Astrocyte of the spinal cord (primary cell): ENCODE measurements at places on chromosomes 1 and 21.

- no peak for DNase-seq
Observed at GRCh38 chr1:230230948-230231773, 164.1 kb downstream of the GALNT2 start.

- no peak for DNase-seq
Observed at GRCh38 chr1:200972985-200973742, 50.4 kb downstream of the KIF21B start.

GRCh38 chr1:182739545-182739944 is 50.0 kb upstream of the NPL start:
- DNase-seq = no peak

- no peak for DNase-seq
Observed at GRCh38 chr1:6241107-6241886, 2.7 kb upstream of the HES3 start.

DNA sequence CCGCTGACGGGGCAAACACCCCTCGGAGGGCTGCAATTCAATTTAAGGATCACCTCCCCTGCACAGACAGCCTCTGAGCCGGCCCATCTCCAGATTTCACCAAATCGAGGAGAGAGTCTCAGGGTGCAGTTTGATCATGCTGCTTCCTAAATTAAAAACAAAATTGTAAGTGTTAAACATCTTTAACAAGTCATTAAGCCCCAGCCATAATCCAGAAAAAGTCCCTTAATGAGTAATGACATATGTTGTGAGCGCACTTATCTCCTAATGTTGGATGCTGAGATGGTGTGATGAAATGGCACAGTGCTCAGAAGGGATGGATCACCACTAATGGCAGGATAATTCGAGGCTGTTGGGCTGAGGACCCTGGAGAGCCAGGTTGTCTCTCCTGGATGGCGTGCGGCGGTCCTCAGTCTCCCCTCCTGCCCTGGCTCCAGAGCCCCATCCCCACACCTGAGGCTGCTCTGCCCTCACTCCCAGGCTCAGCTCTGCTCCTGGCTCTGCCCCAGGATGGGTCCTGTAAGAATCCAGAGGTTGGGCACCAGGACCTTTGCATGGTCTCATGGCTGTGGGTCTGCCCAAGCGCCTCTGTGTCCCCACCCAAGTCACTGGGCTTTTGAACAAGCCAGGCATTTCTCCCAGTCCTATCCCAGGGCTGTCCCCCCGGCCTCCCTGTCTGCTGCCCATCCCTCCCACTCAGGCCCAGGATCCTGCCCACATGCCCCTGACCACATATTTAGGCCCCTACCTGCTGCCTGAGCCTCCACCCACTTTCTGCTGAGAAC is 224.4 kb upstream of the POU3F1 start:
- DNase-seq = no peak

GRCh38 chr1:60903591-60903990 is 178.8 kb upstream of the NFIA start:
- DNase-seq = peak; percentile 49

DNA sequence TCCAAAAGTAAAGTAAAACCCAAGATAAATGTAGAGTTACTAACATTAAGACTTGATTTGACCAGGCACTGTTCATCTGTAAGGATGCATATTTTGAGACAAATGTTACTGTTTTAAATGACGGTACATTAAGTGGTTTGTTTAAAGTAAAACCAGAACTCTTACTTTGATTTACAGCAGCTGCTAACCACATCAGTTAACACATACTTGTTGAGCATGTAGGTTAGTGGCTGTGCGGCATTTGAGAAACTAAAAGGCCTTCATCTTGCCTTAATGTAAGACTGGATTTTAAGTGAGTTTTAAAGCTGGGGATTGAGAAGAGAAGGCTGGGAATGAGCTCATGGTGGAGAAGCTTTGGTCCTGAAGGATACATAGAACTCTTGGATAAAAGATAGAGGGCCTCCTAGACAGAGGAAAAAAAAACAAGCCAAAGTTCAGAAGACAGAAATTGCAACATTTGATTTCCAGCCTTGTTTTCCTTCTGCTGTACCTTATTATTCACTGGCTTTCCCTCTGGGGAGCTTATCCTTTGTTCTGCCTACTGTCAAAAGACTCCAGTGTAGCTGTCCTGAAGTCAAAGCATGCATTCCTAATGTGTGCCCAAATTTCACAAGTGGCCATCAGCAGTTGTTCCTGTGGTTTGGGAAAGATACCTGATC is 66.6 kb downstream of the MTR start:
- peak; percentile 11 for DNase-seq

DNA sequence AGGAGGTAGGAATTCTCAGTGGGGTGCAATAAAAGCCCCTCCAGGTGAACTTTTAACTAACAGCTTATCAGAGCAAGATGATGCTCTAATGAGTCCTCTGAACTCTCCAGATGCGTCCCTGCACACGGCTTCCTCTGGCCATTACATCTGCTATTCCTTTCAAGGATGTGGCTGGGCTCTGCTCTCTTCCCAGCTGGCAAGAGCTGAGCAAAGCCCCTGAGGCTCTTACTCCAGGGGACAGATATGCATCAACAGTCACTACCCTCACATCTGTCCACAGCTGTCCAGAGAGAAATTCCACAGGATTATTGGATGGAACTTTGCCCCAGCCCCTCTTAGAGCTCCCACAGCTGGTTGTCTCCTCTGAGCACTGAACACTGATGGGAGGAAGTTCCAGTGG is 267.8 kb downstream of the C1orf94 start:
- DNase-seq = no peak

- DNase-seq = no peak
Observed at GRCh38 chr1:27724961-27725373, 794 bp upstream of the FAM76A start.

GRCh38 chr1:153386500-153386901 is 4.4 kb downstream of the S100A8 start:
- DNase-seq = no peak
